ENCODE measurements at places on chromosomes 6 and 20.

DNA sequence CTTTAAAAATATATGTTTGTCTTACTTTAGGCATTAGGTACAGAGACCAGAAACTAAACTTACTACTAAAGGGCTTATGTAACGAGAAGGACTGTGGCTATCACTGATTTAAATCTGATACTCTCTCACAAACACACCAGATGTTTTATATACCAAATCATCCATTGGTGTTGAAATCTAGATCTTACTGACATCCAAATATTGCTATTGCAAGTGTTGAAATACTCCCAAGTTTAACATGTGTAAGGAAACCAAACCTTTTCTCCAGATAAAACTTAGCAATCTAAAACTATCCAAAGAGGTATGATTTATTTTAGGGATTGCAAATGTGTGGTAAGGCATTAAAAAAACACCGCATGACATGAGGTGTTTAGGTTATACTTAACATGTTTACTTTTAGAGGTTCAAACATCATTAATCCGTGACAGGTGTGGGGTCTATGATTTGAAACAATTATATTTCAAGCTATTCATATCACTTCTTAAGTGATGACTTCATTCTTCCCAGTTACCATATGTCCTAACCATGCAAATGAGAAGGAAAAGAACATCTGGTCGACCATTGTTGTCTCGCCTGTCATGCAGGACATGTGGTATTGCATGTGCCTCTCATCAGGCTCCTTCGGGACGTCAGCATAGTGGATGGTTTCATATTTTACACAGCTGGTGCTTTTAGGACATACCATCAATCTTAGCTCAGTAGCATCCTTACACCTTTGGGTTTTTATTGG is 168.3 kb upstream of the SPACA1 start:
- no peak for DNase-seq

DNA sequence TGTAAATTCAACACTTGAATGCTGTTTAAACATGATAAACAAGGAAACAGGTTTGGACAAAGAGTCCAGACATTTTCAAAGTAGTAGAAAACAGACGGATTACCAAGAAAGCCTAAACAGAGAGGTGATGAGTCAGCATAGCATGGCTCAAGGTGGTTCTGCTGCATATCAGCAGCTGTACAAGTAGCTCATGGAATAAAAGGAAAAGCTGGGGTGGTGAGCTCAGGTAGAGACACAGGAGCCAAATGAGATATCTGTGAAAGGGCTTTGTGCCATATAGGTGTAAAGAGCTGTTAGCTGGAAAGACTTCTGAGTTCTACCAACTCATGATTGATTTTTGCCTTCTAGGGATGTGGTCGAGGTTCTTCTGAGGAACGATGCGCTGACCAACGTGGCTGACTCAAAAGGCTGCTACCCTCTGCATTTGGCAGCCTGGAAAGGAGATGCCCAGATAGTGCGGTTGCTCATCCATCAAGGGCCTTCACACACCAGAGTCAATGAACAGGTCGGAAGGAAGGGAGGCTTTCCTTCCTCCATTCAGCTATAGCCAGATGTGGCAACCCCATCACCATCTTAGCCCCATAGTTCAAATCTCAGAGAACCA is 80.7 kb downstream of the ANKS1A start:
- no peak for DNase-seq

- no peak for DNase-seq
Observed at GRCh38 chr20:6700563-6701329, 66.7 kb upstream of the BMP2 start.

DNA sequence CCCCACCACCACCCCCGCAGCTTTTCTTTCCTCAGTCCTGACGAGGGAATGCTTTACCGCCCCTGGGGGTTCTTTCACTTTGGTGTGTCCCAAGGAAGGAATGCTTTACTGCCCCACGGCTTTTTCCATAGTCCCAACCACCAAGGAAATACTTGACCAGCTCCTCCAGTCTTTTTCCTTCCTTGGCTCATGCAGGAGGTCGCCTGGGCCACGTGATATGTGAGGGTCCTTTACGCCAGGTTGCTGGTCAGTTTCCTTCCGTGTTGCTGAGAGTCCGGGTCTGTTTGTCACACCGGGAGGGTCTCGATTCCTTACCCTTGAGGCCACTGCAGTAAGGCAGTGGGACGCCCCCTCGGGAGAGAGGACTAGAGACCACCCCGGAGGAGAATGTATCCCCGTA is 58.9 kb upstream of the CDH4 start:
- DNase-seq: no peak

GRCh38 chr6:126821706-126822105 is 296.8 kb upstream of the RSPO3 start:
- DNase-seq: no peak

GRCh38 chr6:73664701-73665100 is 10.9 kb upstream of the SLC17A5 start:
- DNase-seq: no peak

Measured in stimulated activated CD4-positive, alpha-beta T cell treated with anti-CD3 and anti-CD28 coated beads, Interleukin-1b, Interleukin-23, amount 100 ng/mL, for 4 hours (primary cell).